ENCODE measurements at places on chromosomes 4 and X.

GRCh38 chr4:145644699-145645098 lies 25.5 kb downstream of the MMAA start:
- no peak for DNase-seq

DNA sequence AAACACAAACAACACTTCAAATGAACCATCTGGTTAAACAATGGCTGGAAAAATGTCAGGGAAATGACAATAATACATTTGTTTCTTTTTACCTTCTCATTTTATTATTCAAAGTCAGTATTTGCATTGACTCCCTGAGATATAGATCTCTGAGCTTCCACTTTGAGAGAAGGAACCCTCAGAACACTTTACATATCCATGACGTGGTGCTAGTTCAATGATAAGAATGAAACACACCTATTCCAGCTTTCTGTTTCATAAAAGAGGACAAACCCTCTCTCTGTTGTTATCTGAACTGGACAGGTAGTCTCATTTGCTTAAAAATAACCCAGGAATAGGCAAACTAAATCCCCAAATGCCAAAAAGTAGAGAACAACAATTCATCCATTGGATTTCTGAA lies 65.3 kb upstream of the CCSER1 start:
- no peak for DNase-seq

DNA sequence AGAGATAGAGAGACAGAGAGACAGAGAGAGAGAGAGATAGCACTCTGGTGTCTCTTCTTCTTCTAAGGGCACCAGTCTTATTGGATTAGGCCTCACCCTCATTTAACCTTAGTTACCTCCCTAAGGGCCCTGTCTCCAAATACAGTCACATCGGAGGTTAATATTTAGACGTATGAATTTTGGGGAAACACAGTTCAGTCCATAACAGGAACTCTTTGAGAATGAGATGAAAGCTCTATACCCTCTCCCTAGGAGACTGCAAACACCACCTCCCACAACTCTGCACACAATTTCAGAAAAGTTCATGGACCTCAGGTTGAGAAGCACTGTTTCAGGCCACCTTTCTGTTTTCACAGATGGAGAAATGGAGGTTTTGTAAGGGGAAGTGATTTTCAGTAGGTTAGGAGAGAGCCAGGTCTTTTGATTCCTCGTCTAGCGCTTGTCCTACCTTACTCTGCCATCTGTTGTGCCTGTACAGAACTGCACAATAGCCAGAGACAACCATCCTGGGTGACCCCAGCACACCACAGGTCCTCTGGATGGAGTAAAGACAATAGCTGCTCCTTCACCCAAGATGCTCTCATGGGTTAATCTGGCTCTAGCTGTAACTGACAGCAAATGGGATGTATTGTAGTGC lies 16.9 kb upstream of the LOC101059915 start:
- DNase-seq, result no peak

DNA sequence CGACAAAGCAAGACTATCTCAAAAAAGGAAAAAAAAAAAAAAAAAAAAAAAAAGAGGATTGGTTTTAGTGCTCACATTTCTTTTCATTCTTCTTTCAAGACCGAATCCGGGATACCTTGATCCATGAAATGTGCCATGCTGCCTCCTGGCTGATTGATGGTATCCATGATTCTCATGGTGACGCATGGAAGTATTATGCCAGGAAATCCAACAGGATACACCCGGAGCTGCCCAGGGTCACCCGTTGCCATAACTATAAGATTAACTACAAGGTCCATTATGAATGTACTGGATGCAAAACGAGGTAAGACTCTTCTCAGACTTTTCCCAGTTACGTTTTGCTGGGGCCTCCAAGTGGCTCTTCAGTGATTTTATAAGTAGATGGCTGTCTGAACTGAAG lies 6.1 kb downstream of the CXCR3 start:
- DNase-seq, result no peak

DNA sequence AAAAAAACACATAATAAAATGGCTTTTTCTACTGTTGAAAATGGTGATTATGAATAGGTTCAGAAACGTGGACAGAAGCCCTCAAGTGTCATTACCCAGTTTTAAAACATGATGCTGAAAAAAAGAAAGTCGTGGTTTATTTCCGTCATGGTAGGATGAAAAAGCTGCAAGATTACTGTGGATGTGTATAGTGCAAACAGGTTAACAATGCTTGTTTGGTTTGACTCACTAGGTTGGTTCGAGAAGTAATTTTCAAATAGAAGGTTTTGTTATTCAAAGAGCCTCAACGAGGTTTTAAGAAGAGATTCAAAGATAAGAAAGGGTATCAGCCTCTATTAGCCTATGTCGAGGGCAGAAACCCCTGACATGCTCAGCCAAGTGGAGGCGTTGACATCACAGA lies 2.5 kb upstream of the RXFP1 start:
- DNase-seq, result no peak

DNA sequence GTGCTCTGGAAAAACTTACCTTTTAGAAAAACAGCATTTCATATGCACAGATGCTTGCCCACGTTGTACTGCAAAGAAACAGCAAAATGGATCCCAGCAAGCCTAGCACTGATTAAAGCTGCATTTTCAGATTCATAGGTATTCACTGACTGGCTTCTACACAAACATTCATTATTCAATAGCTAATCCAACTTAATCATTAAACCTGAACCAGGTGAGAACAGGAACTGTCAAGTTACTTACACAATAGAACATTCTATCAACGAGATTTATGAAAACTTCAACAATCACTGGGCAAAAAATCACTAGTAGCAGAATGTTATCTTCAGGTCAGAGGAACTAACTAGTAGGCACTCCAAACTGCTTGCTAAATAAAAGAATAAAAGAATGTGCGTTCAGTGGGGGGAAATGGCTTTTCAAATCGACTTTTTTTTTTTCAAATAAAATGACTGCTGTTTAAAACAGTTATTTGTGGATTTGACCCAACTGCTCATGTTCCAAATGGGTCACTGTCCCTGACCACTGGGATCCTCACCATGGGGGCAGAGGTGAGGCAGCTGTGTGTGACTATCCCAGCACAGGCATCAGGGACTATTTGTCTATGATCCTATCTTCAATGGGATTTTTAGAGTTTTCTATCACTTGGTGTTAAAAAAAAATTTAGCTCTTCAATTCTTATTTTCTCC lies 42.3 kb downstream of the STX18 start:
- DNase-seq, result no peak

Measured in RKO (cell line).